Hematopoietic multipotent progenitor cell treated with erythropoietin and hydrocortisone succinate and interleukin-3 and kit ligand, for 17 days (in vitro differentiated cells): ENCODE measurements at places on chromosomes 2 and 18.

GRCh38 chr2:227805578-227805977 is 8.1 kb upstream of the CCL20 start:
- no peak for DNase-seq

- DNase-seq: no peak
Observed at GRCh38 chr2:100124761-100125160, 17.6 kb downstream of the AFF3 start.

DNA sequence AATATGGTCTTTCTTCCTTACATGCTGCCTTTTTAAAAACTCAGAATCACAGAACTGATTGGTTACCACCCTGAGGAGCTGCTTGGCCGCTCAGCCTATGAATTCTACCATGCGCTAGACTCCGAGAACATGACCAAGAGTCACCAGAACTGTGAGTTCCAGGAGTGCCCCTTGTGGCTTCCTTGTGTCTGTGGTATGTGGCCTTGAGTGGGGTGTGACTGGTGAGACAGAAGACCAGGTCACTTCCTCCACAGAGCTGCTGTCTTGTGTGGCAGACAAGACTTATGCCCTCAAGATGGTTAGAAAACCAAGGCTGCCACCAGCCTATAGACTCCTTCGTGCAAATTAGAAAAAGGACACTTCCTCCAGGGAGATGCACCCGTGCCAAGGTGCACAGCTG is 72.6 kb downstream of the EPAS1 start:
- DNase-seq: no peak

- no peak for DNase-seq
Observed at GRCh38 chr2:53018825-53019425, 748.7 kb upstream of the CHAC2 start.

DNA sequence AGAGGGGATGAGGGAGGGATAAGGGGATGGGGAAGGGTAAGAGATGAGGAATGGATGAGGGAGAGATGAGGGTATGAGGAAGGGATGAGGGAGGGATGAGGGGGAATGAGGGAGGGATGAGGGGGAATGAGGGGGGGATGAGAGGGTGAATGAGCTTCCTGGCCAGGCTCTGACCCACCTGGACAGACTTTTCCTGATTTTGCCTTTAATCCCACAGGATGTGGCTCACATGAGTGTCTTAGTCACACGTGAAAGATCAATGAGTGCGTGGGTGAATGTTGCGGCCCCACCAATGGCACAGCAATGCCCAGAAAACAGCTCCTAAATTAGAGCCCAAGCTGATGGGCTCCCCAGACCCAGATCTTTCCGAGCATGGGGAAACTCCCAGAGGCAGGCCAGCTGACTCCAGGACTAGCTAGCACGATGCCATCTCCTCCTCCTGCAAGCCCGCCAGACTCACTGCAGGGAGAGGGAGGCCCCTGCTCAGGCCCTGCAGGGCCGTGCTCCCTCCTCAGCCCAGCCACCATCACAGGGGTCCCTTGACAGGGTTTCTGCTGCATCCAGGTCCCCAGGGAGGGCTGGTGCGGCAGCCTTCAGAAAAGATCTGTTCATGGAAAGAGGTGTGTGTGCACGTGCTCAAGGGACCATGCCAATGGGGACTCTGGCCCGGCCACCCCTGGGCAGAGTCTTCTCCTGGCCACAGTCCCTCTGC is 41.4 kb downstream of the AQP12A start:
- no peak for DNase-seq

- no peak for DNase-seq
Observed at GRCh38 chr18:12679183-12679786, 21.4 kb upstream of the SPIRE1 start.

GRCh38 chr18:11366410-11366809 is 217.0 kb upstream of the PIEZO2 start:
- no peak for DNase-seq

GRCh38 chr2:14675489-14675888 is 43.0 kb downstream of the LRATD1 start:
- DNase-seq: no peak

DNA sequence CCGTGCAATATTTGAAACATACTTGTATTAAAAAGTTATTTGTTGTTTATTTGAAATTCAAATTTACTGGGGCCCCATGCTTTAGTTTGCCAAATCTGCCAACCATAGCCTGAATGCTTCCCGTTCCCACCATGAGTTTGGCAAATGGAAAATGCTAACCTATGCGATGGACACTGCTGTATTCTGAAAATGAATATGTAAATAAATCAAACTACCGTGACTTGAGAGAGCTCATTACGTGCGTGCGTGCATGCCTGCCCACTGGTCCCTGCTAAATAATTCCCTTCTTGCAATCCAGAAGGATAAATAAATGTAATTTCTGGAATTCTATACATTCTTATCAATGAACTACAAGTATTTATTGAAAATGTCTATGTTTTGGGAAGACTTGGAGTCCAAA is 3.2 kb downstream of the BOD1L2 start:
- no peak for DNase-seq

DNA sequence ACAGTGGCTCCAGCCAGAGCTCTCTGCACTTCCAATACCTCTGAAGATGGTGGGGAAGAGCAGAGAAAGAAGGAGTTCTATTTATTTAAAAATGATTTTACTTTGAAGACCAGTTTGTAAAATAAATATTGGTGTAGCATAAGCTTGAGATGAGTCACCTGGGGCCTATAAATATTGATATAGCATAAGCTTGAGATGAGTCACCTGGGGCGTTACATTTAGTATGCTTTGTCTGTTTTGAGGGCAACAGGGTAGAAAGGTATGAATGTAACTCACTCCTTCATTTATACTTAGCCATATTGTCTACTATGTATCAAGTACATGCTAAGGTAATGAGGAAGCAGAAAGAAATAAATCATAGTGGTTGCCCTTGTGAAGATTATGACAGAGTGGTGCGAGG is 7.7 kb upstream of the SULT1C4 start:
- DNase-seq: no peak

- DNase-seq: no peak
Observed at GRCh38 chr2:937530-937929, 13.1 kb upstream of the SNTG2 start.

DNA sequence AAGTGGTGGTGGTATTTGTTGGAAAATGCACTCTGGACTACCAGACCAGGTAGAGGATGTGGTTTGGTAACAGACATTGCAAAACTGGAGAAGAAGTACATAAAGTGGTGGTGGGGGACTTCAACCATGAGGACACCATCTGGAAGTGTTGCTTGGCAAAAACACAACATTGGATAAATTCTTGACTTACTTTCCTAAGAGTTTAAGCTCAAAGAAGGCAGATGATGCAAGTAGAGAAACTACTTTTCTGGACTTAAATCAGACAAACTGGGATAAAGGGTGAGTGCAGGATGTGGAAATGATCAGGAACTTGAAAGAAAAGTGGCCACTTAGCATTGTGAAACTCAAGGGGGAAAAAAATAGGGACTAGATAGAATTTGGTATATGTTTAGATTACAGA is 487.4 kb downstream of the ZEB2 start:
- no peak for DNase-seq

DNA sequence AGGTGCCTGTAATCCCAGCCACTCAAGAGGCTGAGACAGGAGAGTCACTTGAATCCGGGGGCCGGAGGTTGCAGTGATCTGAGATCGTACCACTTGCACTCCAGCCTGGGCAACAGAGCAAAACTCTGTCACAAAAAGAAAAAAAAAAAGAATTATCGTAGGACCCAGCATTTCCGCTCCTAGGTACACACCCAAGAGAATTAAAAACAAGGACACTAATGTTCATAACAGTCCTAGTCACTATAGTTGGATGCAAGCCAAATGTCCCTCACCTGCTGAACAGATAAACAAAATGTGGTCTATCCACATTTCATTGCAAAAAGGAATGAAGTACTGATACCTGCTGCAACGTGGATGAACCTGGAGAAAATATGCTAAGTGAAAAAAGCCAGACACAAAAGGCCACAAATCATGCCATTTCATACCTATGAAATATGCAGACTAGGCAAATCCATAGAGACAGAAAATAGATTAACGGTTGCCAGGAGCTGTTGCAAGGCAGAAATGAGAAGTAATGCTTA is 21.2 kb downstream of the ADRA2B start:
- peak; percentile 19 for DNase-seq

DNA sequence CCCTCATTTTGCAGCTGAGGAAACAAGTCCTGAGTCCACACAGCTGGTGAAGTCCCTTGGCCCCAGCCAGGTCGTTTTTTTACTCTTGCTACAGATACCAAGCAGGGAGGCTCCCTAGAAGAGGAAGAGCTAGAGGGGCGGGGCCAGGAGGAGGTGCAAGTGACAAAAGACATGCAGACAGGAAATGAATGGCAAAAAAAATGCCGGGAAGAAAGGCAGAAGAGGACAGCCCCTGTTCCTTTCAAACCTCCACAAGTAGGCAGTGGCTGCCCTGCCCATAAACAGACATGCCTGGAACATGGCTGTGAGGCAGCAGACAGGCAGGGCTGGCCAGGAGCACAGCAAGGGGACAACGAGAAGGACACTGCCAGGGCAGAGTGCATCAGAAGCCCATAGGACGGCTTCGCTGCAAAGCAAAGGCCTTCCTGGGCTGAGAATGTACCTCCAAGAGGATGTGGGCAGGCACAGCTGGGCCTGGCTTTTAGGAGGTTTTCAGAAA is 108.7 kb downstream of the ZBTB7C start:
- DNase-seq: no peak

DNA sequence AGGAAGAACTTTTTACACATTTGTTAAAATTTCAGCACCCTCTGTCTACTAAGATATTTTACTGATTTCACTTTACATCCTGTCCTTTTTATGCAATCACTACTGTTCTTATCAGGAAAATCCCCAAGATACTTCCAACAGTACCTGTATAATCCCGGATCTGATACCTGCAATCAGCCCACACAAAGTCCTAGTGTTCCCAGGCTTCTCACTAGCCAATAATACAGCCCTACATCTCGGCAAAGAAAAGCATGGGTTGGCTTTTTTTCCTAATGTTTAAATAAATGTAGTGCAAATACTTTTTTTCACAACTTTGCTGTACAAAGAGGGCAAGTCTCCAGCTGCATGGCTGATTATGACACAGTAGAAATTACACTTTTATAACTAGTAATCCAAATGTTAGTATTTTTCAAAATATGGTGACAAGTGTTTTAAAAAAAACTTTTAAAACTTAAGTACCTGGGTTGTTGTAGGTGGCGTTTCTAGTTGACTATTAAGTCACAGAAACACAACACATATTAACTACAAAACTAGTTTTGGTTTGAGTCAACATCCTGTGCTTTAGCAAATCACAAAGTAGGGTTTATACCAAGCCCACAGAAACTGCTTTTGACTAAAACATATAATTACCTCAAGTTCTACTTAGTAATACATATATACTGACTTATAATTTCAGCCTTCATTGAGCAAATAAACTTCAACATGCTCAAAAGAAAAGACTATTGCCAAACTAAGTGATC is 19.5 kb downstream of the CNOT11 start:
- no peak for DNase-seq

DNA sequence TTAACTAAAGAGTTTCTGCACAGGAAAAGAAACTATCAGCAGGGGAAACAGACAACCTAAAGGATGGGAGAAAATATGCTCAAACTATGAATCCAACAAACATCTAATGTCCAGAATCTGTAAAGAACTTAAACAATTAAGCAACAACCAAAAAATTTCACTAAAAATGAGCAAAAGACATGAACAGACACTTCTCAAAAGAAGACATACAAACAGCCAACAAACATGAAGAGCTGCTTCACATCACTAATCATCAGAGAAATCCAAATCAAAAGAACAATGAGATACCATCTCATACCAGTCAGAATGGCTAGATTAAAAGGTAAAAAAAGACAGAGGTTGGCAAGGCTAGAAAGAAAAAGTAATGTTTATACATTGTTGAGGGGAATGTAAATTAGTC is 8.8 kb upstream of the GULP1 start:
- no peak for DNase-seq

DNA sequence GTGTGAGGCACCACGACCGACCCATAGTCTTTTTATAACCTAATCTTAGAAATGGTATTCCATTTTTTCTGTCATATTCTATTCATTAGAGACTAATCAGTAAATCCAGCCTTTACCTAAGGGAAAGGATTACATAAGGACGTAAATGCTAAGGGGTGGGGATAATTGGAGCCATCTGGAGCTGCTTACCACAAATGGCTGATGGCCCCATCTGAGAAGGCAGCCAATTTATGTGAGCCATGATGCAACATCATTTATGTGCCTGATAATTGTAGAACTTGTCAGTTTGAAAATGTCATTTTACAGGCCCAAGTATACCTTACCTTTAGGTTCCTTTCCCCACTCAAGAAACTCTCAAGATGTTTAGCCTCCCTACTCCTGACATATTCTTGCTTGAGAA is 44.0 kb downstream of the ARHGEF33 start:
- no peak for DNase-seq

GRCh38 chr2:36530178-36530982 is 67.6 kb downstream of the FEZ2 start:
- no peak for DNase-seq

GRCh38 chr2:59296279-59296678 is 1055.2 kb upstream of the FANCL start:
- no peak for DNase-seq
